ENCODE measurements at places on chromosomes 16 and 17.

- no peak for DNase-seq
These were observed 13.6 kb downstream of the MAP3K3 start for GRCh38 chr17:63635787-63636186.

GRCh38 chr16:57476546-57477410, 9.5 kb downstream of the DOK4 start:
- DNase-seq, result no peak

- no peak for DNase-seq
These were observed 77.7 kb downstream of the NETO2 start for GRCh38 chr16:47065766-47066688.

- no peak for DNase-seq
These were observed 13.1 kb downstream of the TIMM22 start for GRCh38 chr17:1010086-1010450.

DNA sequence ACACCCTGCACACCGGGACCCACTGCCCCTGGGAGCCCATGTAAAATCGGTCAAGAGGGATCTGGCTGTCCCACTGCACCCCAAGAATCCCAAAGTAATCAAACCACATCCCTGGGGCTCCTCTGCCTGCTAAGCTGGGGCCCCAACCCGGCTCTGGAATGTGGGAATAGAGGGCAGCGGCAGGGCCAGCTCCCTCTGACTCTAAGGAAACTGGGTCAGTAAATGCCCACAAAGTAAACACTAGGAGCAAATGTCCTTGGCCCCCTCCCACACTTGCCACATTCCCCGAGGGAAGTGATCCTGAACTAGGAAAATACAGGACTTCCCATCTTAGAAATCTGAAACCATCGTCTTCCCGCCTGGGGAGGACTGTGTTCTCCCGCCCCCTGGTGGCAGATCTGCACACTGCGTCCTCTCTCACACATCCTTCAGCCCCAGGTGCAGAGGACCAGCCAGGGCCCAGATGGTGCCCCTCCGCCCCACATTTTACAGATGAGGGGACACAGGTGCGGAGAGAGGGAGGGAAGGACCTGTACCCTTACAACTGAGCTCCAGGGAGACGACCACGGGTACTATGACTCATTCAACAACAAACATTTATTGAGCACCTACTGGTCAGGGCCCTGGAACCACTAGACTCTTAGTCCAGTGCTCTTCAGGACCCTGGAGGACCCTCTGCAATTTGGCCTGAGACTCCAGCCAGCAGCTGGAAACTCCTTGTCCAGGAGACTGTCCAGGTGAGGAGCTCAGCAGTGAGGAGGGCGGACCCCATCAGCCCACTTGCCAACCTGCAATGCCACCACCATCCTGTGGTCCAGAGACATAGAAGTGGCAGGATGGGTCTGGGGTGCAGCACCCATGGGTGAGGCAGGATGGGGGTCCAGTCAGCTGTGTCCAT, 10.1 kb downstream of the P3H4 start:
- DNase-seq, result peak; percentile 70

All from NCI-H1694 (cell line).